COR-L47 (cell line): ENCODE measurements at places on chromosomes 6 and 20.
A peak's percentile ranks its signal among the peaks of the same experiment; 100 is the strongest.

- DNase-seq = no peak
Observed at GRCh38 chr6:22073516-22074198, 223.2 kb downstream of the PRL start.

GRCh38 chr6:63403725-63404124, 83.9 kb upstream of the LGSN start:
- DNase-seq = no peak

DNA sequence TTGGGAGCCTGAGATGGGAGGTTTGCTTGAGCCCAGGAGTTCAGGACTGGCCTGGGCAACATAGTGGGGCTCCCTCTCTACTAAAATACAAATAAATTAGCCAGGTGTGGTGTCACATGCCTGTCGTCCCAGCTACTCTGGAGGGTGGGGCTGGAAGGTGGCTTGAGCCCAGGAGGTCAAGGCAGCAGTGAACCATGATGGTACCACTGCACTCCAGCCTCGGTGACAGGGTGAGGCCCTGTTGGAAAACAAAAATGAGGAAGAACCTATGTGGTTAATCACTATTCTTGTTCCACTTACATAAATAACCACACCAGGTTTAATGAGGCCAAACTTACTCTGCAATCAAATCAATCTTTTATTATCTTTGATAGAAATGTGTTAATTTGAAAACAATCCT, 5.4 kb downstream of the PPDPF start:
- no peak for DNase-seq

- DNase-seq = no peak
Observed at GRCh38 chr20:64041781-64042053, 5.7 kb downstream of the C20orf204 start.

- no peak for DNase-seq
Observed at GRCh38 chr6:6357032-6357431, 36.6 kb upstream of the F13A1 start.

- DNase-seq = no peak
Observed at GRCh38 chr20:5511082-5511481, 194.3 kb upstream of the PROKR2 start.

DNA sequence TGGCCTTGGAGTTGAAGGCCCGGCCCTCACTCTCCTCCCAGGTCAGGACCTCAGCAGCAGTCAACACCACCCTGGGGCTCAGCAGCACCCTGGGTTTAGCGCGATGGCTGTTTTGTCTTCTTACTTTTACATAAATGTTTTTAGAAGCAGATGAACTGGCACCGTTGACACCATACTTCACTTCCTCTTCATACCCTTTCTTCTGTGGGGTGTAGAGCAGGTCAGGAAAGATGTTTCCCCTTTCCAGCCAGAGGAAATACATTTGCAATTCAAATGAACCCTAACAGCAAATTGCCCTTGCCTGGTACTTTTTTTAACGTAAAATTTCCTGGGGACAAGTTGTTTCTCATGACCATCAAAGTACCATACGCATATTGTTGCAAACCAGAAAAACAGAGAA, 54.7 kb upstream of the SNX9 start:
- no peak for DNase-seq

- DNase-seq = no peak
Observed at GRCh38 chr6:38799529-38800184, 84.5 kb downstream of the DNAH8 start.

DNA sequence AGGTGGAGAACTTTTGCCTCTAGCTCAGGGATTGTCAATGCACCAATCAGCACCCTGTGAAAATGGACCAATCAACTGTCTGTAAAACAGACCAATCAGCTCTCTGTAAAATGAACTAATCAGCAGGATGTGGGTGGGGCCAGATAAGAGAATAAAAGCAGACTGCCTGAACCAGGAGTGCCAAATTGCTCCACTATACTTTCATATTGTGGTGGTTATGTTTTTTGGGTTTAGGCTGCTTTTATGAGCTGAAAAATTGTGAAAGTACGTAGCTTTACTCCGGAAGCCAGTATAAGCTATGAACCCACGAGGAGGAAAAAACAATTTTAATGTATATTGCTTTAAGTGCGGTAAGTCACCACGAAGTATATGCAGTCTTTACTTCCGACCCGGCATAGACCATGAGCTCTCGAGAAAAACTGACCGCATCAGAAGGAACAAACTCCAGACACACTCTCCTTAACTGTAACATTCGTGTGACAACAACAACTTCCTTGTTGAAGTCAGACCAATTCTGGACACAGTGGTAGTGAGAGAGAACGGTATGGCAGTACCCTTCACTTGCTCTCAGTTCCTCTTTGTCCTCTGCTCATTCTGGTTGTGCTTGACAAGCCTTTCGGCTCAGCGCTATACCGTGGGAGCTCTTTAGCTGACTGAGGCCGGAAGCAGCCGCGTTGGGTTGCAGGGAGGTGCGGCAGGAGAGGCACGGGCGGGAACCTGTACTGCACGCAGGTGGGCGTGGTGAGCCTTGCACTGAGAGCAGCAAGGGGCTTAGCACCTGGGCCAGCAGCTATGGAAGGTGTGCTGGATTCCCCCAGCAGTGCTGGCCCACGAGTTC, 81.9 kb upstream of the E2F3 start:
- no peak for DNase-seq

DNA sequence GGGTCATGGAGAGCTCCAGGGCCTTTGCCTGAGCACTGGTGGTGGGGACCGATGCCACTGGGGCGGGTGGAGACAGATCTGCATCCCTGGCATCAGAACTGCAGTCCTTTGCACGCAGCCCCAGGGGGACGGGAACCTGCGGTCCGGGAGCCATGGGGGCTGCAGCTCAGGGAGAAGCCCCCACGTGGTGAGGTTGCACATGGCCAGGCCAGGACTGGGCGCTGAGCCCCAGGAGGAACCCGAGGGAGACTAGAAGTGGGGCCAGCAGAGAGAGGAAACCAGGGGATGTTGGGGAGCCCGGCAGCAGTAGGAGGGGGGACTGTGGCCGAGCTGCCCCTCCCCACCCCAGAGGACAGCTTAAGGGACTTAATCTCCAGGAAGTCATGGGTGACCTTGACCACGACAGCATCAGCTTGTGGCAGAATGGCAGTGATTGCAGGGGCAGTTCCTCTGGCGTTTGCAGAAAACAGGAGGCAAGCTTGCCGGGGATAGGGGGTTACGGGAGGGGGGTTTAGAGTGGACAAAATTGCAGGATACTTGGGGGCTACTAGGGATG, 18.0 kb upstream of the LSM14B start:
- no peak for DNase-seq

DNA sequence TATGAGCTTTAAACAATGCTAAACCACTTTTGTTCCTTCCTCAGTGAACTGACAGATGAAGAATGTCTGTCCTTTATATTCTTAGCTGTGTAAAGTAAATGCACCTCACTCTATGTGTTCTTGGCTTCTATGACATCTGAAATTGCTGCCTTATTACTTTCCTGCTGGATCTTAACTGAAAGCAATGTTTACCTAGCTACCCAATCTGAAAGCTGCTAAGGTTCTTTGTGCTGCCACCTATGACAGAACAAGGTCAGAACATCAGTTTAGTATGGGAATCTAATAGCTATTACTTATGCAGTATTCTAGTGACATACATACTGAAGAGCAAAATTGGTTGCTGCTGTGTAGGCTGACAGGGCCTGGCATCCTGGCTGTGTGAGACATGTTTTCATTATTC, 444.1 kb downstream of the KHDRBS2 start:
- no peak for DNase-seq

GRCh38 chr6:141259807-141260206, 872.9 kb upstream of the GJE1 start:
- DNase-seq = no peak

DNA sequence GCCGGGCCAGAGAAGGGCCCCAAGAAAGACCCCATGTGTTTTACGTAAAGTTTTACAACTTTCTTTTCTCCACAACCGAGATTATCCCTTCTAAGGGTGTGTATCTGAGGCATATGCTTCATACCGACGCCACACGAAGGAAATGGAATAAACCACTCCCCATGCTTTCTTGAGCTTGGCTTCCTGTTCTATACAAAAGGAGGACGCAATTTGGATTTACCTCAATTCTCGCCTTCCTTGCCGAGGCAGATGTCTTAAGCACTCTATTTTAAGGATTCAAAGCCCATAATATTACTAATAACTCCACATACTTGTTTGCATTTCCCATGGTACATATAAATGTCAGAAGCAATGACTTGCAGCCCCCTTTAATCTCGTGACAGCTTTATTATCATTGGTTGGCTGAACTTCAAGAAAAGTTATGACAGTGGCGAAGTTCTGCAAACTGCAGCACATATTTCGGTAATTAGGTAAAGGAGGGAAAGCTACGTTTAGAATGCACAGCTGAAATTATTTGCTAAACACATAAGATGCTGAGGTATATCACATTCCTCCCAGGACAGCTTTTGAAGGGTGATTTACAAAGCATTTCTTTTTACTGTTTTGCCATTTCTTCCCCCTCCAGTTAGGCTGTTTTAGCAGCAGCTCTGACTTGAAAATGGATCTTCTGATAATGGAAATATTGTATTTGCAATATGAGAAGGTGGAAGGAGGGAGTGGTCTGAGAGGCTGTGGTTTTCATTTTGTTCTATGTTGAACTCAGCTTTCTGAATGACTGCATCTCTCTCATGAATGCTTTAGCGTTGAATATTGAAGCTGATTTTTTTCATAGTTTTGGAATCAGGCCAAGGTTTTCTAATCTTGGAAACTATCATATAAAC, 330.5 kb downstream of the EPHA7 start:
- DNase-seq = no peak

GRCh38 chr6:165661664-165662025, 1.4 kb downstream of the PDE10A start:
- DNase-seq = no peak

DNA sequence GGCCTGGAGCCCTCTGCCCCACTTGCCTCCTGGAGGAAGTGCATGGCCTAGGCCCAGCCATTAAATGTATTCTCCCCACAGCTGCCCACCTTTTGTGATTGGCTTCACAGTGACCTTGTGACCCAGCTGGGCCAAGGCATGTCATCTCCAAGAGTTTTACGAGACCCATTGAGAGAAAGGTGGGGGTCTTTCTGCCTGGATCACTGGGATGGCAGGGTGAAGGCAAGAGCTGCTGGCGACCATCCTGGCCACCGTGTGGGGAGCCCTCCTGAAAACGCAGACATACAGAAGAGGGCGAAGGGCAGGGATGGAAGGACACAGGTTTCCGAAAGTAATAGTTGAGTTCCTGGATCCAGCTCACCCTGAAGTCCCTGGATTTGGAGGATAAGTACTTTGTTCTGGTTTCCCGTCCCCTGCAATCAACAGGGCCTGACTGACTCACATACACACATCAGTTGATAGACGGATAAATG, 12.3 kb upstream of the SPO11 start:
- DNase-seq = no peak

- DNase-seq = no peak
Observed at GRCh38 chr20:5970381-5970780, 19.9 kb downstream of the MCM8 start.

DNA sequence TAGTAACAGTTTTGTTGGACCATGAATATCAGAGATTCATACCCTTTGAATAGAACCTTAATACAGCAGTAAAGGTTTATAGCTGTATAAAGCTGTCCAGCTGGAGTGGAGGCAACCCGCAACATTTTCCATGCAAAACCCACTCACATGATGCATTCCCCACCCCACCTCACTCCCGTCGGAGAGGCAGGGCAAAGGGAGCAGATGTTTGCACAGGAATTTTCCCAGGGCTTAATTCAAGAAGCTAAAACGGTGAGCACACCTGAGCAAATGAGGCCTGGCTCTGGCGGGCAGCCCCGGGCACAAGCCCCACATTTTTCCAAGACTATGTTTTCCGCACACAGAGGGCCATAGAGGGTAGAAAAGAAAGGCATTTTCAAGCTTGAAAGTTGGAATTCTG, 191.7 kb downstream of the FOXC1 start:
- DNase-seq = no peak

GRCh38 chr6:149076355-149076734, 241.2 kb upstream of the TAB2 start:
- no peak for DNase-seq

DNA sequence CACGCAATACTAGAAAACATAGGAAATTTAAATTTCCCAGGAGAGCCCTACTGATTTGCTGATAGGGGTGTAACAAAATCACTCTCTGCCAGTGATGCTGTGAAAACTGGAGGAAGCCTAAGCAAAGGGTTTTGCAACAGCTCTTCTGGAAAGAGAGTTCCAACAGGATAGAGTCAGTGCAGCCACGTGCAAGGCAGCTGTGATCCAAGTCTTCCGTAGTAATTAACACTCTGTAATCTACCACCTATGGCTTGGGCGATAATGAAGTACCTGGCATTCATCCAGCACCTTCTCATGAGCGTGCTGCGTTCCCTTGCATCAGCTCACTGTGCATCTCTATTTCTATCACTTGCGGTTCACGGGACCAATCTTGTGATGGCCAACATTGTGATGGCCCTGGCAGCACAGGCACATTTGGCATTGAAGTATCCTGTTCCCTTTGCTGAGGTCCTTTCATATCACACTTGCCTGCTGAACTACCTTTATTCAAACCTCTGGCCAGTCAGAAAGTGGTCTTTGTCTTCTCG, 48.2 kb downstream of the IRF4 start:
- DNase-seq = peak; percentile 92

GRCh38 chr6:70620746-70621145, 46.9 kb upstream of the SMAP1 start:
- no peak for DNase-seq

DNA sequence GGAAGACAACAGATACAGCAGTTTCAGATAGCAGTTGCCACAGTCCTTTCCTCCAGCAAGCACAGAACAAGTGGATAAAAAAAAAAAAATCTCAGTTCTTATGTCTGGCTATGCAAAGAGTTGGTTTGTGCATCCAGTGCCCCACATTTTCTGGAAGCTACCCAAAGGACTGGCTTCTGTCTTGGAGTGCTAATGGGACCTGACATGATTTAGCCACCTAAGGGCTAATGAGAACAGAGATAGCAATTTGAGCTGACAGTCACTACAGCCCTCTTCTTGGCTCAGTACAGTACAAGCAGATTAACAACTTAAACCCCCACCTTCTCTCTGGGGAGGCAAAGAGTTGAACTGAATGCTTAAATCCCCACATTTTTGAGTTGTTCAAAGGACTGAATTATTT, 976.8 kb downstream of the TBC1D32 start:
- no peak for DNase-seq
